Mesendoderm (in vitro differentiated cells): ENCODE measurements at places on chromosomes 2 and 18.

- no peak for DNase-seq
- H3K36me3 ChIP-seq, result no peaks in the 10 kb centered on the region
- H3K4me3 ChIP-seq, result no peak overlapping the region
- H3K4me1 ChIP-seq, result no peaks in the 10 kb centered on the region
- H3K27ac ChIP-seq, result no peak overlapping the region
These were observed 197.2 kb upstream of the HNRNPA3 start for GRCh38 chr2:177015356-177015923.

DNA sequence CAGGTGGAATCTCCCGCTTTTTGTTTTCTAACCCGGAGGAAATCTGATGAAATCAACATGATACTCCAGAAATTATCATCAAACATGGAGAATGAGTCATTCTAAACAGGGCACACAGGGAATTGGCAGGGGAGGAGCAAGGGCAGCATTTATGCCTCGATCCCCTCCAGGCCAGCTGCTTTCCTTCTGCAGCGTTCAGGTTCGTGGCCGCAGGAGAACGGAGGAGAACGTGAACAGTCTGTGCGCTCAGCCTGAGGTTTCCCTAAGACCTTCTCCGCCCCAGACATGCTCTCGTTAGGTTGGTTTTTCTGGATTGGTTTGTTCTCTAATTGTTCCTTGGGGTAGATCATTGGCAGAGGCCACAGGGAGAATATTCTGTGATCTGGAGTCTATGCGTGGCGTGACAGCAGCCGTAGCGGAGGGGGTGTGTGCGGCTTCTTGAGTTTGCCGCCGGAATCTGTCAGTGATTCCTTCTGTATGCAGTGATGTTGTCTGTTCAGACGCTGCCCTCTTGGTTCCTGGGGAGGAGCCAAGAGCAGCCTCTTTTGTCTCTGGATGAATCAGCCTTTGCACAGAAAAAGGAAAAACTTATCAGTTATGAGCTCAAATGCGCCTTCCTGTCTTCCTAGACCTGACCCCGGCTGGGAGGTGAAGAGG is 75.9 kb downstream of the SH3BP4 start:
- no peaks in the 10 kb centered on the region for H3K36me3 ChIP-seq
- H3K4me1 ChIP-seq, result peaks cover 3% of the 10 kb centered on the region
- no peak overlapping the region for H3K27ac ChIP-seq
- no peaks in the 10 kb centered on the region for H3K27me3 ChIP-seq
- H3K4me3 ChIP-seq, result no peak overlapping the region
- DNase-seq, result no peak

DNA sequence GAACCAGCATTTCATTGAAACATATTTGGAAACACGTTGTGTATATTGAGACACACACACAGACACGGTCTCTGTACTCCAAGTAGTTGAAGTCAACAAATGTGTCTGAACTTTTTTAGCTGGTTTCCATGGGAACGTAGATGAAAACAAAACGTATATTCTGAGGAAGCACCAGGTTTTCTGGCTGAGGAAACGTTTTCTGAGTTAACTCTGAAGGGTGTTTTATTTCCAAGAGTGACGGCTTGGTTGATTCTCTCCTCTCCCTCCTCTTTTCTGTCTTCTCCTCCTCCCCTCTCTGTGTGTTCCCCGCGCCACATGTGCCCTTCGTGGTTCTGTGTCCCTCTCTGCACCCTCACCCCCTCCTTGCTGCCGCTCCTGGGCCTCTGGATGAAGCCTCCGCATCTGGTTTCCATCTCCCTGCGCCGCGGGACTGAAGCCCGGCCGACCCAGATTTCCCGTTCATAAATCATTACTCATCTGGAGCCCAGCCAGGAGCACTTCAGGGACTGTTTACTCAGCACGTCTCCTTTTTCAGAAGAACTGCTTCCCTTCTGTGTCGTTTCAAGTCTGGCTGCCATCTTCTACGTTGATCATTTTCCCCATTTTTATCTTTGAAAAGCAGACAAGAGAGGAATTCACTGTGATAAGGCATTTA is 122.7 kb downstream of the COL6A3 start:
- H3K36me3 ChIP-seq, result no peaks in the 10 kb centered on the region
- no peaks in the 10 kb centered on the region for H3K4me1 ChIP-seq
- H3K27ac ChIP-seq, result no peak overlapping the region
- H3K4me3 ChIP-seq, result no peak overlapping the region

- no peak overlapping the region for H3K4me3 ChIP-seq
- H3K4me1 ChIP-seq, result no peaks in the 10 kb centered on the region
- peak; percentile 13 for DNase-seq
- H3K27me3 ChIP-seq, result no peaks in the 10 kb centered on the region
- H3K36me3 ChIP-seq, result peaks cover 3% of the 10 kb centered on the region
These were observed 47.5 kb downstream of the ZNF638 start for GRCh38 chr2:71379086-71379485.

GRCh38 chr2:206798000-206798399 is 32.6 kb downstream of the FASTKD2 start:
- DNase-seq, result no peak
- H3K27me3 ChIP-seq, result no peaks in the 10 kb centered on the region
- H3K27ac ChIP-seq, result no peak overlapping the region
- no peak overlapping the region for H3K4me3 ChIP-seq
- peaks cover 2% of the 10 kb centered on the region for H3K4me1 ChIP-seq
- H3K36me3 ChIP-seq, result no peaks in the 10 kb centered on the region

DNA sequence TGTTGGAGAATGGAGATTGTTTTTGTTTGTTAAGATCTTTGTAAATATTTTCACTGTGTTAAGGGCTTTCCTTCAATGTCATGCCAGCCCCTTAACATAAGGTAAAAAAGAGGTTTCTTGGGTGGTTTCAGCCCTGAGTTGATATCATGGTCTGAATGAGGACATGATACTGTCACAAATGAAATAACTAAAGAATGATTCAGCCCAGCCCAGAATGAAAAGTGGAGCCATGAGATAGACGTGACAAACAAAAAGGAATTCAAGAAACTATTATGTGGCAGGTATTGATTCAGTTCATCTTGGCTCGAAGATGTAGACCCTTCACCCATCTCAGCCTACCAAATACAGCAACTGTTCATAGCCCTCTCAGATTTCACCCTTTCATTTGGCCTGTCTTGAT is 88.6 kb upstream of the TTN start:
- DNase-seq, result no peak
- H3K4me3 ChIP-seq, result no peak overlapping the region
- no peak overlapping the region for H3K27ac ChIP-seq

DNA sequence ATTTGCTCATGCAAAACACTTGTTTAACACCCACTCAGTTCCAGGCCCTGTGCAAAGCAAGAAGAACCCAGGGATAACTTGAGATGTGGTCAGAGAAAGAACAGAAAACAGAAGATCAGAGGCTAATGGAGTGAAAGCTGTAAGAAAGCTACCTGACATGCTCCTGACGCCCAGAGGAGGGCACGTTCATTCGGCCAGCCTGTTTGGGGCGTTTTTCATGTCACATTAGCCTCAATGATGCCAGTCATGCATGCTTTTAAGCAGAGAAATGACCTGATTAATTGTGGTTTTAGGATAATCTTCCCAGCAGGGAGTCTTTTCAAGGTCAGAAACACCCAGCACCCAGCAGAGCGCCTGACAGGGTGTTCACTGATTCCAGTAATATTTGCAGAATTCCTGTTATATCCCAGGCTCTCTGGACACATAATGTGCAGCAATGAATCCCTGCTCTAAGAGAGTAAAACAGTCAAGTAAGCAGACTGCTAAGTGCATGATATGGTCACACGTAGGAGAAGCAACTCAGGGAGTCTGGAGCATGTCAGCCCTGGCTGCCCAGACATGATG is 320.0 kb downstream of the LRATD1 start:
- H3K27me3 ChIP-seq, result no peaks in the 10 kb centered on the region
- no peak overlapping the region for H3K4me3 ChIP-seq
- H3K36me3 ChIP-seq, result no peaks in the 10 kb centered on the region
- H3K4me1 ChIP-seq, result no peaks in the 10 kb centered on the region
- no peak overlapping the region for H3K27ac ChIP-seq

DNA sequence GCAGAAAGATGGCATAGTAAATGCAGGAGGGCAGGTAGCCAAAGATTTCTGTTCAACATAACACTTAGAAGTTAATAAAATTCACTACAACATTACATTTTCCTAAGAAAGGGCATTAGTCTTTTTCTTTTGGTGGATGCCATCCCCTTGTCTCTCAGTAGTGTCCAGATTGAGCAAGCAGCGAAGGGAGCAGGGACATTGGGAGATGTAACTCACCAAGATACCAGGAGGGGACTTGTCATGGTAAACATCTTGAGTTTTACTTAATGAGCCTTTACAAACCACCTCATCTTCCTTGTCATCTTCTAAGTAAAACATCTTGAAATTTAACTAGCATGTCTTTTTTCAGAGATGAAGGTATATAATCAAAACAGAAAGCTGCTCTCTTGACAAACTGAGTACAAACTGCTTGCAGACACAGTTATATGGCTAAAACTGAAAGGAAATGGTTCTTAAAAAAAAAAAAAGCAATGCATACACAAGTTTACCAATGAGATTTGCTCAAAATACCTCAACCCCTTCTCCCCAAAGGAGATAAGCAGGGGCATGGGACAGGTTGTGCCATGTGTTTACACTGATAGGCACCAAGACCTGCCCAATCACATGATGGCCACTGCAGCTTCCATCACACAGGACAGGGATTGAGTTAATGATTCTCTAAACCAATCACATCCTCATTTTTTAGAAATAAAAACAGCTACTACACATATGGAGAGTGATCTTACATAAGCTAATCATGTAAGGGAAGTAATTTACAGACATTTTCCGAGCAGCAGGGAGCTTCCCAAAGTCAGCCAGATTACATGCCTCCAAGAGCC is 30.3 kb downstream of the LPIN2 start:
- peak; percentile 44 for DNase-seq
- H3K27me3 ChIP-seq, result no peaks in the 10 kb centered on the region
- no peaks in the 10 kb centered on the region for H3K4me1 ChIP-seq
- H3K36me3 ChIP-seq, result no peaks in the 10 kb centered on the region

DNA sequence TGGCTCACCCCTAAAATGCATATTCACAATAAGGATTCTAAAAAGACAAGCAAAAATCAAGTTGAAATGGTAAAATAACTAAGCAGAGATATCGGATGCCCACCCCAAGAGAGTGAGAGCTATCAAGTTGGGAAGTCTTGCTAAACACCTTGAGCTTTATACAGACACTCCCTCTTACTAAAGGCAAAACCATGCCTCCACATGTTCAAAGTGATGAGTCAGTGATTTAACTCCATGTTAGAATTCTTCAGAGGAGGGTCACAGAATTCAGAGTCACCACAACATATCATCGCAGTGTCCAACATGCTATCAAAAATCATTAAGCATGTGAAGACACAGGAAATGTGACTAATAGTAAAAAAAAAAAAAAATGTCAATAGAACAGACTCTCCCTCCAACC is 20.6 kb upstream of the ST8SIA3 start:
- H3K27ac ChIP-seq, result no peak overlapping the region
- no peaks in the 10 kb centered on the region for H3K27me3 ChIP-seq
- no peaks in the 10 kb centered on the region for H3K4me1 ChIP-seq
- H3K36me3 ChIP-seq, result no peaks in the 10 kb centered on the region

DNA sequence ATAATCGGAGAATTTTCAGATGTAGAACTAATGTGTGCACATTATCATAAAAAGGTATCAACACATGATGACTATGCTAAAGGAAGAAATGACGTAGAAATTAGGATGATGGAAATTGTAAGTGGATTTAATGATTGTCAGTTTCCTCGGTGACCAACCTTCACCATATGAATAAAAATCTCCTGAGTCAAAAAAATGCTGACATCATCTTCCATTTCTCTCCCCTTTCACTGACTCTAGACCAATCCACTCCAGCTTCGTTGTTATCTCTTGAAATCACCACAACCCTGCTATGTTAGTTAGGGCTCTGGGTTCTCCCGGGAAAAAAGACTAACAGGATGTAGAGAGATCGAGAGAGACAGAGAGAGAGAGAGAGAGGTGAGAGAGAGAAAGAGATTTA is 204.8 kb upstream of the KYNU start:
- no peaks in the 10 kb centered on the region for H3K27me3 ChIP-seq
- H3K36me3 ChIP-seq, result no peaks in the 10 kb centered on the region
- H3K4me3 ChIP-seq, result no peak overlapping the region
- H3K27ac ChIP-seq, result no peak overlapping the region
- H3K4me1 ChIP-seq, result no peaks in the 10 kb centered on the region

DNA sequence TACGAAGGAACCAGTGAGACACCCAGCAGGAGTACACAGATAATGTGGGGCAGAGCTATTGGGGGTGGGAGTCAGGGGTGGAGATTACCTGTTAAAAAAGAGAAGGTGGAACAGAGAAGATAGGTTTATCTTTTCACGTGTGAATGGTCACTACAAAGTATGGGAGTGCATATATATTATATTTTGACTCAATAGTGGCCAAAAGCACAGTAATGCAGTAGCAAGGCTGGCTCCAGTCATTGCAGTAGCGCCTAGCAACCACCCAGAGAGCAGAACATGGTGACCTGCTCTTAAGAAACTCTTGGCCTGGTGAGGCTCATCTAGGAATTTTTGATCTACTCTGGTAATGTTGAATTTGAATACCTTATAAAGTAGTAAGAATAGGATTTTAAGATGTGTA is 1.0 kb downstream of the IMPACT start:
- peak; percentile 46 for DNase-seq
- H3K36me3 ChIP-seq, result no peaks in the 10 kb centered on the region
- no peak overlapping the region for H3K27ac ChIP-seq
- no peaks in the 10 kb centered on the region for H3K4me1 ChIP-seq

DNA sequence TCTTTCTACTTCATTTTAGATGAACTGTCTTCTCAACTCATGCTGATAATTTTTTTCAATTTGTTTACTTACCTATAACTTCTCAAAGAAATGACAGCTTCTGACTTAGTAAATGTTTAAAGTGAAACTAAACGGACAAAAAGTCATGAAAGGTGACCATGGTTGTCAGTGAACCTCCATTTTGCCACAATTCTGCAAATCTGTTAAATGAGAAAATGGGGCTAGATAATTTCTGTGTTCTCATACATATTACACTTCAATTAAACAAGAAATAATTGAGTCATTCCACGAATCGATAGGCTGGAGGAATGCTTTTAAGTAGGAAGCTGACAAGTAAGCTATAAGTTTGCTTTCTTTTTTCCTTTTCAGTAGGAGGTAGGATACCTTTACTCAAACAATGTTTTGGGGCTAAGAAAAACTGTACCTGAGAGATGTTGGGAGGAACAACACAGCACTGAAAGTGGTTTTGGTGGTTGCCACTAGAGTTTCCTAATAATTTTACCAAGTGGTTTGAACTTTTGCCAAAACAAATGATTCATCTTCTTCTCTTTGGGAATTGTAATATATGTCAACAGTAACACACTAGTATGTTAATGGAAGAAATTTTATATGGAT is 17.1 kb downstream of the DYNAP start:
- no peak for DNase-seq
- no peaks in the 10 kb centered on the region for H3K4me1 ChIP-seq
- H3K4me3 ChIP-seq, result no peak overlapping the region
- no peak overlapping the region for H3K27ac ChIP-seq

- no peak overlapping the region for H3K4me3 ChIP-seq
- no peak for DNase-seq
- H3K27ac ChIP-seq, result no peak overlapping the region
- H3K4me1 ChIP-seq, result no peaks in the 10 kb centered on the region
- H3K36me3 ChIP-seq, result no peaks in the 10 kb centered on the region
- no peaks in the 10 kb centered on the region for H3K27me3 ChIP-seq
These were observed 15.0 kb upstream of the OTOF start for GRCh38 chr2:26492749-26493515.

GRCh38 chr2:202036601-202037037 is 3.0 kb downstream of the FZD7 start:
- H3K27me3 ChIP-seq, result no peaks in the 10 kb centered on the region
- peak overlapping the region; percentile 86 for H3K4me3 ChIP-seq
- no peaks in the 10 kb centered on the region for H3K4me1 ChIP-seq
